ENCODE measurements at places on chromosomes 12 and 14.

- DNase-seq, result no peak
Measured at GRCh38 chr12:64674367-64674922, 64.2 kb downstream of the RASSF3 start.

GRCh38 chr12:117816-118345 lies 51.3 kb downstream of the IQSEC3 start:
- no peak for DNase-seq

GRCh38 chr12:25713264-25713663 lies 160.2 kb upstream of the LMNTD1 start:
- no peak for DNase-seq

- DNase-seq, result no peak
Measured at GRCh38 chr12:76901628-76902380, 23.0 kb upstream of the CSRP2 start.

- DNase-seq, result no peak
Measured at GRCh38 chr14:81234278-81234677, 13.5 kb upstream of the GTF2A1 start.

GRCh38 chr14:21053184-21054122 lies 4.2 kb upstream of the RNASE8 start:
- no peak for DNase-seq

DNA sequence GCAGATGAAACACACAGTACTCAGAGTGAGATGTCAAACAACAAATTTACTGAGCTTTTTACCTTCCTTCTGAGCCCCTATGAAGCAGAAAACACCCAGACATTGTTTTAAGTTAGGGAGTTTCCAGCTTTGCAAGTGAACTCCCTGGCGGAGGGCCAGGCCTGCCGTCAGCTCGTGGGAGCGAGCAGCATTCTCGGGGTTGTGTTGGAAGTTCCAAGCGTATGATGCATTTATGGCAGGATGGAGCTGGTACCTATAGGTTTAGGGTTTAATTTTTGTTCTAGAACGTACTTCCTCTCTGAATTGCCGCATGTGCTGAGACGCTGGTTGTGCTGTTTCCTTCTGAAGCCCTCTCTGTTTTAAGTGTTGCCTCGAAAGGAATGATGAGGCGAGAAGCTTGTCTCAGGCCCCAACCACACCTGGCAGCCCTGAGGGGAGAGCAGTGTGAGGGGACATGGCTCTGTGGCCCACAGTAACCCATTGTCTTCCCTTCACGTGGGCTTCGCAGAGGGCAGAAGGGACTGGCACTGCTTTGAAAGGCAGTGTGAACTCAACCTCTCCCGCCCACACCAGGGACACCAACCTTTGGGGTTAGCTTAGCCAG lies 76.6 kb downstream of the SSPN start:
- DNase-seq, result no peak

DNA sequence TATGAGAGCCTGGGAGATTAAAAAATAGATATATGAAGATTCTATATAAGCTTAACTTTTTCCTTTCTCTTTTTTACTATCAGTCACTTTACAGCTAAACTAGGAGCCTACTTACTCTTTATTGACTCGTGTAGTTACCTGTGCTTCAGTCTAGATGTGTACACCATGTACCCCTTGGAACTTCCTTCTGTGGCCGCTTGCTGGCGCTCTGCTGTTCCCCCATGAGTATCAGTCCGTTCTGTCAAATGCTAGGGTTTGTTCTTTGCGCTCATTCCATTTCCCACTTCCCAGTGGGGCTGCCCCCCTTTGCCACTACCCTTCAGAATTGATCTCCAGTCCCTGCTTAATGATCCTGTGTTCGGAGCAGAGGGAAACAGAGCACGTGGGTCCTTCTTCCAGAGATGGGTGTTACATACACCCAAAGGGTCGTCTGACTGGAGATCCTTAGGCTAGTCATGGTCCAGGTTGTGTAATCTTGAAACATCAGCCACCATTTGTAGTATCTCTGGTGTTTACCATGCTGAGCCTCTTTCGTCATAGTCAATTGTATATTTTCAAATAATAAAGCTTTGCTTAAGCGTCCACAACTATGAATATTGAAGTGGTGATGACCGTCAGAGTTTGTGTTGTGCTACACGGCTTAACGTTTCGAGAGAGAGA lies 160.0 kb downstream of the FBXL14 start:
- DNase-seq, result no peak

Measured in GM04504 (cell line).